ENCODE measurements at places on chromosomes 6 and 20.
A peak's percentile ranks its signal among the peaks of the same experiment; 100 is the strongest.

- DNase-seq, result no peak
Observed at GRCh38 chr6:98295515-98296175, 538.7 kb upstream of the POU3F2 start.

DNA sequence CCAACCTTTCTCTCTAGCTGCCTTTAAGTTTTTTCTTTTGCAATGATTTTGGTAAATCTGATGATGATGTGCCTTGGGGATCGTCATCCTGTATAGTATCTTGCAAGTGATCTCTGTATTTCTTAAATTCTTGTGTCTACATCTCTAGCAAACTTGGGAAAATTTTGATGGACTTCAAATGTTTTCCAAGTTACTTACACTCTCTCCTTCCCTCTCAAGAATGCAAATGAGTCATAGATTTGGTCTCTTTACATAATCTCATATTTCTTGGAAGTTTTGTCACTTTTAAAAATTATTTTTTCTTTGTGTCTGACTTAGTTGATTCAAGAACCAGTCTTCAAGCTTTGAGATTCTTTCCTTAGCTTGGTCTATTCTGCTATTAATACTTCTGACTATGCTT, 176.4 kb downstream of the TBC1D32 start:
- DNase-seq, result no peak

- DNase-seq, result no peak
Observed at GRCh38 chr6:160431791-160432404, 83.7 kb downstream of the SLC22A3 start.

DNA sequence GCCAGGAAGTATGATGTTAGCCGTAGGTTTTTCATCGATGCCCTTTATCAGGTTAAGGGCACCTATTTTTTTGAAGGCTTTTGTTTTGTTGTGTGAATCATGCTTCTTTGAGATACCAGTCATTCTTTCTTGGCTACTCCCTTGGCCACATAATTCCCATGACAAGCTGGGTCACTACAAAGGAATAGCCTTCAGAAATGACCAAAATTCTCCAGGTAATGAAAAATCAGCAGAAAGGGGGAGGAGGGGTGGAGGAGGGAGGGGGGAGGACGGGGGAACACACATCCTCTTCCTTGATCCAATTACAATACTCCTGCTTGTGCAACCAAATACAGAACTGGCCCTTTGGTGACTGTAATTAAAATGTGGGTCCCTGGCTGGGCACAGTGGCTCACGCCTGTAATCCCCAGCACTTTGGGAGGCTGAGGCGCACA, 21.7 kb upstream of the TGM2 start:
- no peak for DNase-seq

DNA sequence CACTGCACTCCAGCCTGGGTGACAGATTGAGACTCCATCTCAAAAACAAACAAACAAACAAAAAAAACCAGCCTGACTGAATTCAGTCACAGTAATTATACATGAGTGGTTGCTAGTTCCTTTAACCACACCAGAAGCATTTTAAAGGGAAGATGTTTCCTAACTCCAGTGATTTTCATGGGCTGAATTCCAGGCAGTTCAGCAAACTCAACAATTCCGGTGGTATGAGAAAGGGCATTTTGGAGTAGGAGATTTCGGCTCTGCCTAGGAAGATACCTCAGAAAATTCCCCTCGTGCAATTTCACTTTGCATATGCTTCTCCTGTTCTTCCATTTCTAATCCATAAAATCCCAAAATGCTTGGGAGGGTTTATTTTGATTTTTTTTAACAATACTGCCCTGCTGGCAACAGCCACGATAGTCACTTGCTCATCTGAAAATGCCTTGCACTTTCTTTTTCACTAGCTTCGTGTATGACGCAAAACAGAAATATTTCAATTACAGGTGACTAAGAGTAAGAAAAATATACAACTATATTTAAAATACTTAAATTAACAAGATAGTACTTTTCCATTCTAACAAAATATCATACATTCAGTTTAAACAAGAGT, 48.3 kb upstream of the IPCEF1 start:
- DNase-seq, result no peak

GRCh38 chr6:150915880-150916265, 50.4 kb downstream of the MTHFD1L start:
- no peak for DNase-seq

DNA sequence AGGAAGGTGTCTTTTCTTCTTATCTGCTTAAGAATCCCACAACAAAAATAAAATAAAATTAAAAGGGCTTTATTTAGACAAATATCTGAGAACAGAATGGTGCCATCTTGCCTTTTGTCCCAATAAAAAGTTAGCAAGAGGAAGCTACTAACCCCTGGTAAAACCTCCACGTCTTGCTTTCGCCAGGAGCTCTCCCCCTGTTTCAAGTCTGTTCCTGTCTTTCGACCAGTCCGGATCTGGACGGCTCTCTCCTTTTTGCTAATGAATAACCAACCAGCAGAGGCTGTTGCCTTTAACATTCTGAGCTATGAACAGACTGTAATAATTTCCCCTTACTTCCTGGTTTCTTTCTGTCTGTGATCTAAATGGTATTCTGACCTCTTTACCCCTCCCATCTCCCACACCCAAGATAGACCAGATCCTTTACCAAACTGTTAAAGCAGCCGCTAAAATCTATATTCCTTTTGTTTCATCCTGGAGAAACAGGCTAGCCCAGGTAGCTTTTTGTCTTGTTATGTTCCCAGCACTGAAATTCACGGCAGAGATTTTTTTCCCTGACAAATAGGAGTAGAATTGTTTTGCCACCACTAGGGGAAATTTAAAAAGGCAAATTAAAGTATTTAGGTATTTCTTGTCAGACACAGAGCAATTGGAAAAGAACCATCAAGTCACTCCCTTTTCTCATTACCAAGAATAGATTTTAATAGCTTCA, at the start of gene FRK:
FRK (minus strand) TSS at position 320 of the 712 bp plus-strand sequence. CDS start 580 bp downstream, outside the sequence.
- DNase-seq, result peak; percentile 69

DNA sequence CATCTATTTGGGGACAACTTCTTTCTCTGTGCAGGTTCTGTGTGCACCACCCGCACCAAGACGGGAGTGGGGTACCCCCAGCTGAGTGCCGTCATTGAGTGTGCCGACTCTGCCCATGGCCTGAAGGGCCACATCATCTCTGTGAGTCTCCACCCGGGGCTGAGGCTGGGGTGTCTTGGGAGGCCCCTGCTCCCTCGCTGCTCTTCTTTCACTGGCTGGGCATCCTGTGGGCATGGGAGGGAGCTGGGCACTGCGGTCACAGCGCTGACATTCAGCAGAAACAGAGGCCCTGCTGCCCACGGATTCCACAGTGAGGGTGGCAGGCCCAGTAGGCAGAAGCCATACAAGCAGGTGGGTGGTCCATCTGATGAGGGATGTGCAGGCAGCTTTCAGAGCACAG, 40.4 kb downstream of the GMPR start:
- no peak for DNase-seq

DNA sequence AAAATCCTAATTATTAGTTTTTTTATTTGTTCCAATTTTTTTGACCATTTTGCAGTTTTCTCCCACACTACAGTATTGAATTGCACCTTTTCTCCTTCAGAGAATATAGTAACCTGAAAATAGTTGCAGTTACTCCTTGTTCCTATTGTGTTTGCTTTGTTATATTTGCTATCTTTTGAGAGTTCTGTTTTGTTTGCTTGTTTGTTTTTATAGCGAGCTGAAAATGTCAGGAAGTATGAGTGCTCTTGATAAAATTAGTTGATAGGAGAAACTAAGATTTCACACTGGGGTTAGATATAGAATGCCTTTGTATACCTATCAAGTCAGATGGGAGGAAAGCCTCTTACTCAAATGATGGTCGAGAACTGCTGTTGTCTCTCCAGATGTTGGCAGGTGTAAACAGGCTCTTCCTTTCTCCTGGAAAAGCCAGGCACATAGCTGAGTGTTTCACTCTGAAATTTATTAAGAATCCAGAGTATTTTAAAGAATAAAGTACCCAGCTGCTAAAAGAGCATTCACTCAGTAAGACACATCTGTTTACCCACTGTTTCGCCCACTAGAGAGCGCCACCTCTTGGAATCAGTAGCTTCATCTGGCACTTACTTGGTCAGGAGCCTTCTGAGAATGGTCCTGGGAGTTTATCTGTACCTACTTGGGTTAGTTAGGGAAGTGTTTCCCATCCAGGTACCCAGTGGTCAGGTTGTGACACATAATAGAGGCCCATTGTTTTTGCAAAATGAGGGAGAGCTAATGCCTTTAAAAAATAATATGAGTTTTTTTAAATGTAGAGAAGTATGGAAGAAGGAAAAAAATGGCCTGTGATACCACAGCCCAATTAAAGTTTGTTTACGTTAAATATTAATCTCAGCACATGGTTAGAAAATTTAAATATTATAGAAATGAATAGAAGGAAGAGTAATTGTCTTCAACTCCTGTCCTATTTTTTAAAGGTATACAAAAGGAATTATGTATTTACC, 11.2 kb downstream of the NT5DC1 start:
- DNase-seq, result peak; percentile 82

DNA sequence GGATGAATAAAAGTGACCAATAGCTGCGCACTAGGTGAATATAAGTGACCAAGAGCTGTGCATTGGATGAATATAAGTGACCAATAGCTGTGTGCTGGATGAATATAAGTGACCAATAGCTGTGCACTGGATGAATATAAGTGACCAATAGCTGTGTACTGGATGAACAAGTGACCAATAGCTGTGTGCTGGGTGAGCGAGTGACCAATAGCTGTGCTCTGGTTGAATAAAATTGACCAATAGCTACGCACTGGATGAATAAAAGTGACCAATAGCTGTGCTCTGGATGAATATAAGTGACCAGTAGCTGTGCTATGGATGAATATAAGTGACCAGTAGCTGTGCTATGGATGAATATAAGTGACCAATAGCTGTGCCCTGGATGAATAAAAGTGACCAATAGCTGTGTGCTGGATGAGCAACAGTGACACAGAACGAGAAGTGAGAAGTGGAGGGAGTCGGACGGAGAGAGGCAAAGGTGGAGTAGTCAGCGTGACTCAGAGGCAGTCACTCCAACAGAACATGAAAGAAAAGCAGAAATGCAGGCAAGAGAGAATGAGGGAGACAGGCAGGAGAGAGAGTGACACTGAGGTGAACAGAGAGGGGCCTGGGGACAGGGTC, 38.5 kb downstream of the RBM38 start:
- no peak for DNase-seq

- DNase-seq, result no peak
Observed at GRCh38 chr6:43035495-43036194, 14.2 kb downstream of the RRP36 start.

DNA sequence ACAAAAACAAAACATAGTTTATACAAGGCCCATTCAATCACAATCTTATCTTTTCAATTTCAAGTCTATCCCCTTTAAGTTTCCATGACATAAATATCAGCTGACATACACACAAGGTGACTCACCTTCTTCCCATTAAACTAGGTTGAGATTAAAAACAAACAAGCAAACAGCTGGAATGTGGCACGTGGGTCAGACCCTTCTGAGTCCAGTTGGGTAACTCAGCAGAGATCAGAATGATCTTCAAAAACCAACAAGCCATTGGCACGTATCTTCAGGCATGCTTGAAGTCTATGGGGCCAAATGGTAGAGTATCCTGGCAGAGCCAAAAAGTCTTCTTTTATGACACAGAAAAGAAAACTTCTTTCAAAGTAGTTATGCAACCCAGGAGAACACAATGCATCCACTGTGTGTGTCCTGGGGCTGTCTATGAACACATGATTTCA, 603.5 kb upstream of the CITED2 start:
- DNase-seq, result peak; percentile 95

Data from LNCaP clone FGC (cell line).